ENCODE measurements at places on chromosomes 5 and 9.

DNA sequence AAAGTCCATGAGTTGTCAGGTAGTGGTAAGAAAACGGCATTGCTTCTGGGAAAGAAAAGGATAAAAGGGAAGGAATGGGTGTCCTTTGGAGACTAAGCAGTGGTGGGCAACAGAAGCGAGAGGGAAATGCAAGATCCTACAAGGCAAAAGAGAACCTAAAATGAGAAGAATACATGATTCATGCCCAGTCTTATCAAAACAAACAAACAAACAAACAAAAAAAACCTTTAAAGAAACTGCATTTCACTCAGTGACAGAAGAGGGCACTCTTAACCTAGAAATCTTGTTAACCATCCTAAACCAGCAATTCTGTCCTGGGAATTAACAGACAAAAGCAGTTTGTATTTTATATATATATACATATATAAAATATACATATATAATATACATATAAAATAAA lies 88.5 kb downstream of the SUSD1 start:
- no peaks in the 10 kb centered on the region for H3K27me3 ChIP-seq
- H3K27ac ChIP-seq: no peak overlapping the region
- H3K4me3 ChIP-seq: no peak overlapping the region
- H3K4me1 ChIP-seq: peaks cover 4% of the 10 kb centered on the region
- DNase-seq: no peak
- no peaks in the 10 kb centered on the region for H3K36me3 ChIP-seq

DNA sequence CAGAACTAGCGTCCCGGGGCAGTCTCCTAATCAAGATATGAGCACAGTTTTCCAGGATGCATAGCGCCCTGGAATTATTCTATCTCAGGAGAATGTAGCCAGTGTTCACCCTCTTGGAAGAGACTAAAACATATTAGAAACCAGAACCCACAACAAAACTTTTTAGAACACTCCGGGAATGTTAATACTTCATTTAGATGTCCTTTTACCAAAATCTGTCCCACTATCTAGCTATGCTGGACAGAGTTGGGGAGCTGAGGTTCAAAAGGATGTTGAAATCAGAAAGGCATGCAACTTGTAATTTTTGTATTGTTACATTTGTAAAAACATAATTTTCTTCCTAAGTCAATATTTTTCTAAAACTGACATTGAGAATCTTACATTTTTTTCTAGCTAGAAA lies 386.5 kb upstream of the RFX3 start:
- no peak overlapping the region for H3K27ac ChIP-seq
- H3K27me3 ChIP-seq: no peaks in the 10 kb centered on the region
- no peaks in the 10 kb centered on the region for H3K4me1 ChIP-seq
- H3K36me3 ChIP-seq: no peaks in the 10 kb centered on the region

GRCh38 chr9:38019731-38020130 lies 49.3 kb downstream of the SHB start:
- H3K4me3 ChIP-seq: no peak overlapping the region
- H3K27me3 ChIP-seq: no peaks in the 10 kb centered on the region
- H3K4me1 ChIP-seq: peaks cover 91% of the 10 kb centered on the region
- no peak for DNase-seq
- H3K27ac ChIP-seq: peak overlapping the region; percentile 76

DNA sequence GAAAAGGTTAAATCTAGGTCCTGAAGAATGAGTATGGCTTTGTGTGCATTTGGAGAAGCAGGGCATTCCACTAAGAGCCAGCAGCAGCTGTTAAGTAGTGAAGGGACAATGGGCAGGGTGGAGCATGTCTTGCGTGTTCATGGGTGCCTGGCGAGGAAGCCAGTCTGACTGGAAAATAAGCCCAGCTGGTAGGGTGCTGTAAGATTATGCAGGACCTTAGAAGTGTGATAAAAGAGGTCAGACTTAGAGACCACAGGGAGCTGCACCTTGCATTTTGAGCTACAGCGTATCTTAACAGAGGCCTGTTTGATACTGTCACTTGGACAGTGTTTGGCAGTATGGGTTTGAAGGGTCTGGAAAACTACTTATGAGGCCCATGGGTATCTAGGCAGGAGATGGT lies 131.7 kb upstream of the ELL2 start:
- H3K4me1 ChIP-seq: peaks cover 14% of the 10 kb centered on the region
- DNase-seq: peak; percentile 81
- peak overlapping the region; percentile 79 for H3K27ac ChIP-seq
- H3K27me3 ChIP-seq: no peaks in the 10 kb centered on the region
- H3K4me3 ChIP-seq: no peak overlapping the region
- no peaks in the 10 kb centered on the region for H3K36me3 ChIP-seq

GRCh38 chr9:107866711-107867311 lies 377.2 kb upstream of the KLF4 start:
- H3K4me1 ChIP-seq: no peaks in the 10 kb centered on the region
- H3K4me3 ChIP-seq: no peak overlapping the region
- H3K36me3 ChIP-seq: no peaks in the 10 kb centered on the region
- H3K27ac ChIP-seq: no peak overlapping the region

DNA sequence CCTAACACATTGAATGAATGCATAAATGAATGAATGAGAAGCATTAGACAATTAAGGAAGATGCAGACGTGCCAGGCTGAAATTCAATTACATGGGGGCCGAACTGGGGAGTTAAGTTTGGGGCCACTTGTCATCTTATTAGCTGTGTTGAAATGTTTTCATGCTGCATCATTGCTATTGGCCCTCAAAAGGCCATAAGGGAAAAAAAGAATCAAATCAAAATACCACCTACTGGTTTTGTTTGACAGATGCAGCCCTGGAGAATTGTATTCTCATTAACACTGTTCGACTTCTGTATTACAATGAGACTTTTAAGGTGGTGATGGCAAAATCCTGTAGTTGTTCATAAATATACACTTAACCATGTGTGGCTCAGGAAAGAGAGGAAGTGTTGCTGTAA lies 38.4 kb downstream of the UBE2QL1 start:
- DNase-seq: no peak
- H3K36me3 ChIP-seq: no peaks in the 10 kb centered on the region
- H3K4me1 ChIP-seq: no peaks in the 10 kb centered on the region
- no peaks in the 10 kb centered on the region for H3K27me3 ChIP-seq
- no peak overlapping the region for H3K4me3 ChIP-seq

DNA sequence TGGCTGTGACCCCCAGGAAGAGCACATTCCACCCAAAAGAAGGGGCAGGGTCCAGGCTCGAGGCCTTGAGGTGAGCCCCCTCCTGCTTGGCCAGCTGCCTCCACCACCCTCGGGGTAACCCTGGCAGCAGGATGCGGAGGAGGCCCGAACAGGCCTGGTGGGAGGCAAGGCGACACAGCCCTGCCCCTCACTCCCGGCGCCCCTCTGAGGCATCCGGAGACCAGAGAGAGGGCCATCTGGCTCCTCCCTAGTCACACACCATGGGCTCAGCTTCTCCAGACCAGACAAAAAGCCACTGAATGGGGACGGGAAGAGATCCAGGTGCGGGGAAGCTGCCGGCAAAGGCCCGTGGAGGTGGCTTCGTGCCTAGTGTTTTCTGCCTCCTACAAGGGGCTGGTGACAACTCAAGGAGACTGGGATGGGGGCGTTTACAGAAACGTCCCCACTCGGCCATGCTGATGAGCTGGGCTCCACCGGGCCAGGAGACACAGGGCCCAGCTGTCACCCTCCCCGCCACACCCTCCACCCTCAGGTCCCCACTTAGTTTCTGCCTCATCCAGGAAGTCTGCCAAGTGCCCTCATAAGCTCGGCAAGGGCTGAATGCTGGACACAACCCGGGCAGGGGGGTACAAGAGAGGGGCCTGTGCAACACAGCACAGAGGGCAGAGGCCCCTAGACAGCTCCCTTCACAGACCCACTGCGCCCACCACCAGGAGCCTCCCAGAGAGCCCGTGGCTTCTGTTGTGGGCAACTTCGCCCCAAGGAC lies 41.9 kb downstream of the NACC2 start:
- no peak for DNase-seq
- H3K27ac ChIP-seq: peak overlapping the region; percentile 84
- H3K36me3 ChIP-seq: peaks cover 21% of the 10 kb centered on the region
- peaks cover 66% of the 10 kb centered on the region for H3K4me1 ChIP-seq
- peak overlapping the region; percentile 56 for H3K4me3 ChIP-seq
- no peaks in the 10 kb centered on the region for H3K27me3 ChIP-seq

DNA sequence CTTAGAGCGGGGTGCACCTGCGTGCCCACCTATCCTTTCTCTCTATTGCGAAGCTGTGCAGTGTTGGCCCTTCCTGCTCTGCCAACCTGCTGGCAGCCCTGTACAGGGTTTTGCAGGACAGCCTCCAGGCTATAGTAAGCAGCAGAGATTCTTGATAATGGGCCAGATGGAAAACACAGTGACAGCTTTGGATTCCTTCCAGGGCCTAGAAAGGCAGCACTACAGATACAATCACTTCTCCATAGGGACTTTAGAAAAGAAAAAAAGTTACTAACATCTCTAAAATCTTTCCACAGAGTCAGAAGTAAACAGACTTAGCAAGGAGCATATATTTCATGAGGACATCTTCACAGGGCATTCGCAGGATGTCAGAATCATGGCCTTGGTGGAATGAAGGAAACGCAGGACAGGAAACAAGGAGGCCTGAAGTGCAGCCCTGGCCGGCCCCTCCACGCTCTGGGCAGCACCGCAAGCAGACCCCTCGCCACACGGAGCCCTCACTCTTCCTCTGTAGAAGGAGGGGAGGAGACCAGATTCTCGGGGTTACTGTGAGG lies 172.1 kb upstream of the GAS1 start:
- no peaks in the 10 kb centered on the region for H3K36me3 ChIP-seq
- no peaks in the 10 kb centered on the region for H3K27me3 ChIP-seq
- H3K4me1 ChIP-seq: peaks cover 12% of the 10 kb centered on the region
- no peak overlapping the region for H3K27ac ChIP-seq

- H3K36me3 ChIP-seq: no peaks in the 10 kb centered on the region
- no peak overlapping the region for H3K4me3 ChIP-seq
- no peak overlapping the region for H3K27ac ChIP-seq
- DNase-seq: no peak
- H3K4me1 ChIP-seq: no peaks in the 10 kb centered on the region
These were observed 62.3 kb downstream of the ST8SIA4 start for GRCh38 chr5:100840789-100841188.

GRCh38 chr5:157286761-157287211 lies 20.9 kb downstream of the CYFIP2 start:
- H3K27ac ChIP-seq: peak overlapping the region; percentile 21
- H3K36me3 ChIP-seq: peaks cover 20% of the 10 kb centered on the region
- no peaks in the 10 kb centered on the region for H3K4me1 ChIP-seq

GRCh38 chr9:95381221-95381620 lies 63.7 kb upstream of the FANCC start:
- no peak overlapping the region for H3K4me3 ChIP-seq
- DNase-seq: no peak
- H3K36me3 ChIP-seq: no peaks in the 10 kb centered on the region
- no peaks in the 10 kb centered on the region for H3K27me3 ChIP-seq
- H3K27ac ChIP-seq: no peak overlapping the region

GRCh38 chr9:132824151-132824550 lies 53.9 kb downstream of the AK8 start:
- no peaks in the 10 kb centered on the region for H3K36me3 ChIP-seq
- no peak overlapping the region for H3K4me3 ChIP-seq
- no peak for DNase-seq
- no peaks in the 10 kb centered on the region for H3K4me1 ChIP-seq
- H3K27me3 ChIP-seq: no peaks in the 10 kb centered on the region

DNA sequence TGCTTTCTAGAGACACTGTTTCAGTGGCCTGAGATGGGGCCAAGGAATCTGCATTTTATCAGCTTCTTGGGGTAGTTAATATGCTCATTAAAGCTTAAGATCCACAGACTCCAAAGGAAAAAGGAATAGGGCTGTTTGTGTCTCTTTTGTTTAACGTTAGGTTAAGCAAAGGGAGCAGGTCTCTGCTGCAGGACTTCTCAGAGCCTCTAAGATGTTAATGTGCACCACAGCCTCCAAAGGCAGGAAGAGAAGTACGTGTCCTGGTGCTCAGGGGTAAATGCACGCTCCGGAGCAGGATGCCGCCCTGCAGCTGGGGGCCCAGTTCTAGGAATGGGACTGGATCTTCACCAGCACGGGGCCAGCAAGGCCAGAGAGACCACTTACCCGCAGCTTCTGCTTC lies 19.6 kb downstream of the SPARC start:
- H3K27ac ChIP-seq: peak overlapping the region; percentile 9
- H3K4me1 ChIP-seq: peaks cover 57% of the 10 kb centered on the region
- H3K27me3 ChIP-seq: no peaks in the 10 kb centered on the region
- DNase-seq: no peak
- peaks cover 50% of the 10 kb centered on the region for H3K36me3 ChIP-seq
- H3K4me3 ChIP-seq: no peak overlapping the region

DNA sequence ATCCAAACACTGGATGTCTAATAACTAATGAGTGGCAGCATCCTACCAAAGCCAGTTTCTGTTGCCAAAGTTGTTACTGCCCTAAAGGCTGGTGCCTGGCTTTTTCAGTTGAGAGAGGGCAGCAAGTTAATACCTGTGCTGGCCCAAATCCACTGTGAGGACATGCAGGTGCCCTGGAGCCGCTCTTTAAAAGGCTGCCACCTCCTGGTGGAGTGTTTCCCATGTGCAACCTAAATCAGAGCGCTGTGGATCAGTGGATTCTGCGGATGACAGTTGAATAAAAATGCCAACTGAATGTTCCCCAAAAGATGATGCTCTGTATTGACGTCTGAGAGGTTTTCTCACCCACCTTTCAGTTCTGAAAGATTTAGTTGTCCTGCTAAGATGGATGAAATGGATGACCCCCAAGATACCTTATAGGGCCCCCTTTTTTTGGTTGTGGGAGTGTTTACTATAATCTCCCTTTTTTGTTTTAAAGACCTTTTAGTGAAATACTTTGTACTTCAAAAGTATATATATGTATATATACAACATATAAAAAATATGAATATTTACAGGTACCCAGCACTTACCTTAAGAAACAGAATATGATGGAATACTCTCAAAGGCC lies 146.4 kb downstream of the EGFLAM start:
- H3K4me3 ChIP-seq: no peak overlapping the region
- H3K27ac ChIP-seq: no peak overlapping the region
- H3K4me1 ChIP-seq: no peaks in the 10 kb centered on the region

- H3K4me3 ChIP-seq: peak within 1 kb of the TSS; percentile 61
- no peak within 1 kb of the TSS for H3K27ac ChIP-seq
- H3K4me1 ChIP-seq: peaks cover 22% of the 10 kb centered on the region
- DNase-seq: peak; percentile 60
These were observed at the start of gene MCC for GRCh38 chr5:113487781-113488644. Gene MCC, minus strand, starts transcription at chr5:113488453.
